Activated T-helper 17 cell treated with anti-CD3 and anti-CD28 coated beads, Interleukin-2, amount 50 U/mL, for 72 hours (primary cell): ENCODE measurements at places on chromosomes 2 and 18. TPM values are rescaled to one million over a fixed set of nuclear protein-coding genes. Genes with fewer than 3 reads are reported as not detected.

- ATAC-seq = no peak
Observed at GRCh38 chr2:106745468-106745867, 140.5 kb downstream of the ST6GAL2 start.

- peak; percentile 87 for ATAC-seq
Observed at GRCh38 chr2:101736861-101737291, 39.4 kb downstream of the MAP4K4 start.

GRCh38 chr2:45000341-45000901 lies 8.8 kb downstream of the SIX2 start:
- ATAC-seq = no peak

- ATAC-seq = peak; percentile 54
Observed at GRCh38 chr2:39431592-39432316, 5.3 kb downstream of the MAP4K3 start.

- ATAC-seq = no peak
Observed at GRCh38 chr18:25047983-25048382, 304.0 kb downstream of the ZNF521 start.

- no peak for ATAC-seq
Observed at GRCh38 chr2:241652722-241653121, 15.2 kb downstream of the ATG4B start.

GRCh38 chr2:128346291-128347170 lies 27.9 kb upstream of the HS6ST1 start:
- ATAC-seq = no peak

- no peak for ATAC-seq
Observed at GRCh38 chr2:175156534-175156933, 11.5 kb downstream of the ATF2 start.

GRCh38 chr2:179613701-179614100 lies 247.7 kb downstream of the ZNF385B start:
- ATAC-seq = no peak

- ATAC-seq = no peak
Observed at GRCh38 chr2:236786751-236787150, 217.1 kb downstream of the ACKR3 start.

GRCh38 chr2:54589340-54590215 lies 133.5 kb downstream of the SPTBN1 start:
- ATAC-seq = peak; percentile 80

DNA sequence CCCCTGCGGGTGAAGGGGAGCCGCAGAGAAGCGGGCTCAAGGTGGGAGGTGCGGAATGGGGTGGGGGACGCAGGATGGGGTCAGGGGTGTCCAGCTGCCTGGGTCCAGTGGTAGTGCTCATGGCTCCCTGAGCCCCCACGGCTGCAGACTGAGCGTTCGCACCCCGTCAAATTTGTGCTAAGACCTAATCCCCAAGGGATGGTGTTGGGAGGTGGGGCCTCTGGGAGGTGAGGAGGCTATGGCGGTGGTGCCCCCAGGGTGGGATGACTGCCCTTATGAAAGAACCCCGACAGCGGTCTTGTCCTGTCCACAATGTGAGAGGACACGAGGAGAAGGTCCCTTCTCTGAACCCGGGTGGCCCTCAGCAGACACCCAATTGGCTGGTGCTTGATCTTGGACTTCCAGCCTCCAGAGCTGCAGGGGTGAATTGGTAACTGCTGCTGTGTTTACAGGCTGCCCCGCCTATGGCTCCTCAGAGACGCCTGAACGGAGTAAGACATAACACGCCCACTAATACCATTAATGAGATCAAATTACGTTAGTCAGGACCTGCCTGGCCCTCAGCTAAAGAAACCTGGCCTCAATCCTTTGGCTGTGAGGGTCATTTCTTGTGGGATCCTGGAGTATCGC lies 42.6 kb downstream of the PXDN start:
- ATAC-seq = no peak

- no peak for ATAC-seq
Observed at GRCh38 chr2:154758871-154759270, 60.4 kb downstream of the KCNJ3 start.

GRCh38 chr2:133773854-133774653 lies 205.8 kb upstream of the NCKAP5 start:
- no peak for ATAC-seq

DNA sequence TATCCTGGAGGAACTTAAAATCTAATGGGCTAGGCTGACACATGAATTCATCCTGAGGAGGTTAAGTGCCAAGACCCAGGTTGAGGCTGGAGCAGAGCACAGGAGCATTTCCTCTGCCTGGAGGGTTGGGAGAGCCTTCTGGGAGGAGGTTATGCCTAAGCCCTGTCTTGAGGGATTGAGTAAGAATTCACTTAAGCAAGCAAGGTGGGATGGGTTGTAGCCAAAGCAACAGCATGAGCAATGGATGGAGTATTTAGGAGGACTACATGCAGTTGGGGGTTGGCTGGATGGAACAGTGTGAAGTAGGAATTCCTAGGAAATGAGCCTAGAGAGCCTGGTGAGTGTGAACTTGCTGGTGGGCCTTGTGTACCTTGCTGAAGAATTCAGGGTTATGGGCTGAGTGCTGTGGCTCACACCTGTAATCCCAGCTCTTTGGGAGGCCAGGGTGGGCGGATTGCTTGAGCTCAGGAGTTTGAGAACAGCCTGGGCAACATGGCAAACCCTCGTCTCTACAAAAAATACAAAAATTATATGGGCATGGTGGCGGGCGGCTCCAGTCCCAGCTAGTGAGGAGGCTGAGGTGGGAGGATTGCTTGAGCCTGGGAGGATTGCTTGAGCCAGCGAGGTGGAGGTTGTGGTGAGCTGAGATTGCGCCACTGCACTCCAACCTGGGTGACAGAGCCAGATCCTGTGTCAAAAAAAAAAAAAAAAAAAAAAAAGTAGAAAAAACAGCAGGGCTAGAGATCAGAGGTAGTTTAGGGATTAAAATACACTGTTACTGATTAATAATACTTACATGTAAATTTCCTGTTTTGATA lies 22.2 kb downstream of the TANC1 start:
- no peak for ATAC-seq

DNA sequence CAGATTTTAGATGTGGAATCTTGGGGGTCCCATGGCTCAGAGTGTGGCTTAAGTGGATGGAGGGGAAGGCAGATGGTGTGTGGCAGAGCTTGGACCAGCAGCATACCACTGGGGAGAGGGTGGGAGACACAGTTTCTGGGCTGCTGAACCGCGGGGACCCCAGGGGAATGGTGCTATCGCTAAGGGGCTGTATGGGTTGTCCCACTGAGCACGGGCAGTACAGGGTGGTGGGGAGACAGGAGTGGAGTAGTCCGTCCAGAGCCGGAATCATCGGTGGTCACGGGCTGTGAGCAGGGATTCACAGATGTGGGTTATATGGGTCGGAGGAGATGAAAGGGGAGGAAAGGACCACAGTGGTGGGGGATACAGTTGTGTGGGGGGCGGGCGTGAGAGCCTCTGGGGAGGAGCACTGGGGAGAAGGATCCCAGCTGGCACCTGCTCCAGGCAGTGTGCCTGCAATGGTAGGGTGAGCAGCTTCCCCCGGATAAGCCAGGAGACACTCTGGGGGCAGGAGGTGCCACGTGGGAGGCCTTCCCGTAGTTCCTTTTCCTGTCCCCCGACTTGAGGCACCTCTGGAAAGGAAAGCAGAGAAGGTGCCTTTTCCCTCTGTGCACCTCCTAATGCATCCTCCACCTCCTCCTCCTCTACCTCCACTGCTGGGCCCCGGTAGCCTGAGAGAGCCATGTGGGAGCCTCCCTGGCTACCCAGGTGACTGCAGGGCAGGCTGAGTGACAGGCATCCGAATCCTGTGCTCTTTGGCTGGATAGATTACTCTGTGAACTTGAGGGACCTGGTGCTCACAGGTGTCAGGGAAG lies 24.9 kb downstream of the IGFBP5 start:
- ATAC-seq = no peak

GRCh38 chr2:215369181-215369760 lies 57.4 kb downstream of the ATIC start:
- no peak for ATAC-seq

DNA sequence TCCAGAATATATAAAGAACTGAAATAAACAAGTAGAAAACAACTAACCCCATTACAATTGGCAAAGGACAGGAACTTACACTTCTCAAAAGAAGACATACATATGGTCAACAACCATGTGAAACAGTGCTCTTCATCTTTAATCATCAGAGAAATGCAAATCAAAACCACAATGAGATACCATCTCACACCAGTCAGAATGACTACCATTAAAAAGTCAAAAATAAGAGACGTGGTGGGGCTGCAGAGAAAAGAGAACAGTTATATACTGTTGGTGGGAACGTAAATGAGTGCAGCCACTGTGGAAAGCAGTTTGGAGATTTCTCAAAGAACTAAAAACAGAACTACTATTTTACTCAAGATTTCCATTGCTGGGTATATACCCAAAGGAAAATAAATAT lies 1696.3 kb upstream of the TMEFF2 start:
- no peak for ATAC-seq

GRCh38 chr18:58669731-58670378 lies 1.4 kb upstream of the MALT1 start:
- peak; percentile 49 for ATAC-seq

DNA sequence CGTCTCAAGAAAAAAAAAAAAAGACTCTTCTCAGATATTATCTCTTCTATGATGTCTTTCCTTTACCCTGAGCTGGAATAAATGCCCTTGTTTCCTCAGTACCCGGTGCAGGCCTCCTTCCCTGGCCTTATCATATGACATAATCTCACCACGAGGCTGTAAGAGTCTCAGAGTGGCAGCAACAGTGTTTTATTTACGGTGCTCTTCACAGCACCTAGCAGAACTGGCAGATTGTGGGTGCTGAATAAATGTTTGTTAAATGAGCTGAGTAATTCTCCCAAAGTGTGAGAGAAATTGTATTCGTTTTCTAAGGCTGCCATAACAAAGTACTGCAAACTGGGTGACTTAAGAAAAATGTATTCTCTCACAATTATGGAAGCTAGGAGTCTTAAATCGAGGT lies 82.8 kb upstream of the CD28 start:
- peak; percentile 54 for ATAC-seq

DNA sequence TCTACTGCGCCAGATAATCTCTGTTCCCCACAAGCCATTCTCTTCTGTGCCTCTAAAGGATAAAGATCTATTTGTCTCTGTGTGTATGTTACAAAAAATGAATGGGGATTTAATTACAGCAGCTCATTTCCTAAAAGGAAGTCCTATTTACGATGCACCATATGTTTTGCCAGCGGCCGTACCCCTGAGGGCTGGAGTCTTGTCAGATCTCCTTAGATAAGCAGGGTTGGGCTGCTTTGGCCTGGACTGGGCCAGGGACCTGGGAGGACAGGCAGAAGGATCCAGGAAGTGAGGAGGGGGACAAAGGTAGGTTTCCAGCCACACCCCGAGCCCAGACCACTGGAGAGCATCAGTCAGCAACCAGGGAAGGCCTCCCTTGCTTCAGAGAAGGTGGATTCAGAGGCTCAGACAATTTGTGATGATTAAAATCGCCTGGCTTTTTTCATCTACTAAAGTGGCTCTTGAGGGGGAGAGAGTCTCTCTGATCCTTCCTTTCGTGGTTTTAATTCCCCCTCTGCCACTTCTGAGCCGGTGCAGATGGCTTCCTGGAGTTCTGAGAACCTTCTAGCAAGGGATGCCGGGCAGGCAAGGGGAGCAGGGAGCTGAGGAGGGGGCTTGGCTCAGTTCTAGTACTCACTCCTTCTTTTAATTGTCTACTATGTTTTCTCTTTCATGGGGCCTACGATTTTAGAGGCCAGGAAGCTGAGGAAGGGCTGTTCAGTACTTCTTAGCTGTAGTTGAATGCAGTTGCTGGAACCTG lies 42.1 kb downstream of the MYCN start:
- ATAC-seq = no peak

DNA sequence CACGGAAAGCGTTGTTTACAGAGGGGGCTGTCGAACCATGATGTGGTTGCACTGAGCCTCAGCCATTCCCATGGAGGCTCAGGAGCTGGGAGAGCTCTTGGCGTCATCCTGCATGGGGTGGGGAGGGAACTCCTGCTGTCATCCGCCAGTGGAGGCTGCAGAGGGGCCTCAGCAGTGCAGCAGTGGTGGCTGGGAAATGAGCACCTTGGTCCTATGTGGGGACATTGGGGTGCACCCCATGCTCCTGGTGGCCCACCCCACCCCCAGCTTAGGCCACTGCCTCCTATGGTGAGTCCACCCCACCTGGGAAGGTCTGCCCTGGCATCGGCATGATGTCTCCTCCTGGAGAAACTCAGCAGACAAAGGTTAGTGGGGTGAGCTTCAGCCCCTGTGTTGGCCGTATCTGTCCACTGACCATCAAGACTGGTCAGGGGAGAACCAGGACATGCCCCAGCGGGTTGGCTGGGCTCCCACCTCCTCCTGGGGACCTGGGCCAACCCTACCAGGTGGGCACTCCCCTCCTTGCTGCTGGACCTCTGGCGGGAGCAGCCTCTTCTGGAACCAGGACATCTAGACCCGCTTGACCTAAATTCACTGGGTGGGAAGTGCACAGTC lies 67.8 kb upstream of the HDAC4 start:
- no peak for ATAC-seq

- no peak for ATAC-seq
Observed at GRCh38 chr2:69096326-69097095, 83.5 kb downstream of the ANTXR1 start.

The APCDD1 gene
- total RNA-seq = not detected

The MC4R gene
- total RNA-seq = not detected

The FABP1 gene
- total RNA-seq = not detected

The ABCG5 gene
- not detected for total RNA-seq

The NEU4 gene
- 9.8 TPM for total RNA-seq

The SNTG2 gene
- 0.17 TPM for total RNA-seq

The GPR75 gene
- 1.1 TPM for total RNA-seq

The MAL gene
- 47.2 TPM for total RNA-seq
